Stimulated activated CD8-positive, alpha-beta memory T cell treated with anti-CD3 and anti-CD28 coated beads, Interleukin-2, amount 100 ng/mL, for 48 hours (primary cell): ENCODE measurements at places on chromosomes 6 and 20.

DNA sequence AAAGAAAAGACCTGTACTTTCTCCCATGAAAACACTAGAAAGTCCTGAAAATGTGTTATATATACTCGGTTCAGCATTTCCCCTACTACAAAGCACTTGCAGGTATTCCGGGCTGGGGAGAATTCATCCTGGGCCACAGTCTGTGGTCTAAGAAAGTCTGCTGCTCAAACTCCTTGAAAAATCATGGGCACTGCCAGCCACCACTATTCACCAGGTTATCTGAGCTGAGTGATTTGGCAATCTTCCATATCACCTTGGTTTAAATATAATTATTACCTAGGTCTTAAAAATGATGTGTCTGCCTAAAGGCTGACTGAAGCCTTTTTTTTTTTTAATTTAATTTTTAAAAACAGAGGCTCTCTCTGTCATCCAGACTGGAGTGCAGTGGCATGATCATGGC is 11.3 kb downstream of the FKBP5 start:
- DNase-seq: no peak

- DNase-seq: no peak
Observed at GRCh38 chr6:40312213-40313015, 274.8 kb downstream of the LRFN2 start.

DNA sequence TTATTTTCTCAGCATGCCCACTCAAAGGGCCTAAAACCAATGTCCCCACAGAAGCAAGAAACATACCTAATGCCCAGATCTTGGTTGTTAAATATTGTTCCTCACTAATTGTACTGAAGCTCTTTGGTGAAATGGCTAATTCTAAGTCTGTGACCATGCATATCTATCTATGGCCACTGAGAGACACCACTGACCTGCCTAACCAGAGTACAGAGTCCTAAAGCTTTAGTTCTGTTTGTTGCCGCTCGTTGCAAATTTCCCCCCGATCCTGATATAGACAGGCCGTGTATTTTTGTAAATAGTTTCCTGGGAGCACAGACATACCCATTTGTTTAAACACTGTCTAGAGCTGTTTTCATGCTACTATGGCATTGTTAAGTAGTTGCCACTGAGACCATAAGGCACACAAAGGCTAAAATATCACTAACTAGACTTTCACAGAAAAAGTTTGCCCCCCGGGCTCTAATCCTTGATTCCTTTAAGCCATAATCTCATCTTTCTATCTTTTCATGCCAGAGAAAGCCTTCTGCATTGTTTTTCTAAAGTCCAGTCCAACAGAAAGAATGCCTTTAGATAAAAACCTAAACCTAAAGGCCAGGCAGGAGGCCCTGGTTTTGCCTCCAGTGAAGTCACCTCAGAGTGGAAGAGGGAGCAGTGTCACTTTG is 48.7 kb downstream of the DNAAF9 start:
- DNase-seq: no peak

- DNase-seq: no peak
Observed at GRCh38 chr20:22775256-22775655, 190.9 kb upstream of the FOXA2 start.

DNA sequence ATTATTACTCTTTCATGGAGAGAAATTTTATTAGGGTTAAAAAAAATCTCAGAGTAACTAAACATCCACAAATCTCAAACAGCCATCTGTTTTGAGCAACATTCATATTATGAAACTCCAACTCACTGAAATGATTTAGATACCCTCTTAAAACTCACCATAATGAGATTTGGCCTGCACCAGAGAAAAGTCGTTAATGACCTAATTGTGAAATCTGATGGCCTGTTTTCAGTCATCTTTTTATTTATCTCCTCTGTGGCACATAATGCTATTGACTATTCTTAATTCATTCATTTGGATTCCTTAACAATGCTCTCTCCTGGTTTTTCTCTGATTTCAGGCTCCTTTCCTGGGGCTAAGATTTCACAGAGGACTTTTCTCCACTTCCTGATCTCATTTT is 192.7 kb downstream of the RNF144B start:
- no peak for DNase-seq

GRCh38 chr20:35887393-35888064 is 66.8 kb downstream of the SCAND1 start:
- no peak for DNase-seq
